ENCODE measurements at places on chromosomes 12 and 14.

DNA sequence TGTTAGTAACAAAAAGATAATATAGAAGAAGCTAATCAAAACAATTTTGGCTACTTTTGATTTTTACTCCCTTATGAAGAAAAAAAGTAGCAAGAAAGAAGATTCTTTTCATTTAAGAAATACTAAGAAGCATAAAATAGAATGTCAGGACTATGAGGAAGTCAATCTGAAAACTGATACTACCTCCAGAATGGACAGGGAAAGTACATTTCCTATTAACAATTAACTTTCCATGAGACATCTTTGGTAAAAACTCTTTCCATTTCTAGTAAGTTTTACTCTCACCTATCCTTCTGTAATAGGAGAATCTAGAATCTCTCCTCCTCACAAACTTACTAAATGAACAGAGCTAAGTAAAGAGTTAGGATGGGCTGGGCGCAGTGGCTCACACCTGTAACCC lies 51.3 kb upstream of the NPFF start:
- DNase-seq = no peak

DNA sequence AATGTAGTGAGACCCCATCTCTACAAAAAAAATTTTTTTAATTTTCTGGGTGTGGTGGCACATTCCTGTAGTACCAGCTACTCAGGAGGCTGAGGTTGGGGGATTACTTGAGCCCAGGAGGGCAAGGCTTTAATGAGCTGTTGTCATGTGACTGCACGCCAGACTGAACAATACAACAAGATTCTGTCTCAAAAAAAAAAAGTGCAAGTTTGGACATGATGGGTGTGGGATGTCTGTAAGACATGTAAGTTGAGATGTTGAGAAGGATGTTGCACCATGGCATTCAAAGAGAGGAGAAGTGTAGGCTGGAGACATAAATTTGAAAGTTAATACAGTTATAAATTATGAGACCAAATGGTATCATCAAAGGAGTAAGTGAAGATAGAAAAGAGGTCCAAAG lies 23.5 kb downstream of the YEATS4 start:
- DNase-seq = no peak

GRCh38 chr12:109544955-109545531 lies 28.3 kb downstream of the MMAB start:
- no peak for DNase-seq

- no peak for DNase-seq
Measured at GRCh38 chr14:100664231-100664630, 62.5 kb upstream of the DLK1 start.

DNA sequence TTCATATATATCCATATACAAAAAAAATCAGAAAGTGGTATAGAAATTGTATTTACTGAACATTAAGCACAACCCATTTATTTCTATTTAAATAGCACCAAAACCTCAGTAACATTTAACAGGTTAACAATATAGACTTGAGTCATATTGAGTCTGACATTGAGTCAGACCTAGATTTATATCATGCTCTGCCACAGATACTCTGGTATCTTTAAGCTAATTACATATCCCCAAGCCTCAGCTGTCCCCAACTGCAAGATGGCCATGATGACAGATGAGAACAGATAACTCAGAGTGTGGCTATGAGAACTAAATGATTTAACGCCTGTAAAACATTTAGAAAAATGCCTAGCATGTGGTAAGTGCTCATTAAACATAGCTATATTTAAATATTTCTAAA lies 40.3 kb downstream of the IFNG start:
- DNase-seq = no peak

GRCh38 chr14:92906823-92907222 lies 16.1 kb upstream of the CHGA start:
- DNase-seq = no peak

DNA sequence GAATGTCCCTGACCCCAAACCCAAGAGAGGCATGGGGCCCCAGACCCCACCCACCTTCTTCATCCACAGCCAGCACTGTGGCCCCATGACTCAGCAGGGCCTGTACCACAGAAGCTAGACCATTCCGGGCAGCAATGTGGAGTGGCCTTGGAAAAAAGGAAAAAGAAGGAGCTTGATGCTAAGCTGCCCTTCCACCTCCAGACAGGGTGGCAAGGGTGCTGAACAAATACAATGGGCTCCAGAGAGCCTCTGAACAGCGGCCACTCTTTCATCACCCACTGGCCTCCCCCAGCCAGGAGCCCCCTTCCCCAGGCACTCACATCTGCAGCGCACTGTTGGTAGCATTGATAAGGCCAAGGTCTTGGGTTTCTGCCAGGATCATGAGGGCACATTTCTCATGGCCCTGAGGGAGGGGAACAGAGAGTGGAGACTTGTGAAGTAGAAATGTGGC lies 13.9 kb downstream of the SLC39A5 start:
- DNase-seq = no peak

DNA sequence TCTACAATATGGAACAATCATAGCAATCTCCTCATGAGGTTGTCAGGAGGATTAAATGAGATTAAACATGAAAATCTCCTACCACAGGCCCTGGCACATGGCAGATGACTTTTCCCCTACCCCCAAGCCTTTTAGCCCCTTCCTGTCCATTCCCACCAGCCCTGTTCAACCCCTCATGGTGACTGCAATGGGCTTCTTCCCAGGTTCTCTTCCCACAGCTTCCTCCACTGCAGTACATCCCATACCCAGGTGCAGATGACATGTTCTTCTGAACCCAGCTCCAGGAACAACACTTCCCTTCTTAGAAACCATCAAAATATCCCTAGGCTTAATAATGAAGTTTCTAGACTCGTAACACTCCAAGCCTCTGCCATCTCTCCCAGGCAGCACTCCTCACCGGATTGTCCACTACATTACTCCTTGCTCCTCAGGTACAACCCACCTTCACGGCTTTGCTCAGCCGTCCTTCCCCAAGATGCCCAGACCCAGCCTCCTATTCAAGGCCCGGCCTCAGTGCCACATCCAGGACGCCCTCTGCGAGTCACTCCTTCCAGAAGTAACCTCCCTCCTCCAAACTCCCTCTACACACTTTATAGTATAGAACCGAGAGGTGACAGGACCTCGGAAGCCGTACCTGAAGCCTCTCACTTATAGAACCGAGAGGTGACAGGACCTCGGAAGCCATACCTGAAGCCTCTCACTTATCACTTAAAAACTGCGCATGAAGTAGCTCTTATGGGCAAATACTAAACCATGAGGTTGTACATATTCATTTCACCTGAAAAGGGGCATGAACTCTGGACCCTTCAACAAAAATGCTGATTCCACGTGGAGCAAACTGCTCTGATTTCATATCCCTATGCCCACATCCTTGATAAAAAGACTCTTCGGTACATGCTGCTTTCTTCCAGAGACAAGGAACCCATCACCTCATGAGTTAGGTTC lies 1.5 kb downstream of the CRACR2A start:
- no peak for DNase-seq

DNA sequence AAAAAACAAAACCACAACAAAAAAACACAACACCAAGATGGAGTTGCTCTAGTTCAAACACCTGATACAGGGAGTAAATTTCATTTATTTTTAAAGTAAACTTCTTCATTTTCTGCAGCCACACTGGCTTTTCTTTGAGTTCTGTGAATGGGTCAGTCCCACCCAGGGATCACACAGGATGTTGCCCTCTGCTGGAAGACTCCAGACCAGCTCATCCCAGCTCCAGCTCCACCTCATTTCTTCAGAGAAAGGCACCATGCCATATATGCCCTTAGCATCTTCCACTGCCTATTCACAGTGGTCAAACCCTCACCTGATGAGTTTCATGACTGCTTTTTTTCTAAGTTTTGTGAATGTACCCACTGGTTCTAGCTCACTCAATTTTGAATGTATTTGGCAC lies 8.0 kb downstream of the GLIPR1 start:
- no peak for DNase-seq

- no peak for DNase-seq
Measured at GRCh38 chr12:8038659-8039114, 6.2 kb downstream of the FOXJ2 start.

DNA sequence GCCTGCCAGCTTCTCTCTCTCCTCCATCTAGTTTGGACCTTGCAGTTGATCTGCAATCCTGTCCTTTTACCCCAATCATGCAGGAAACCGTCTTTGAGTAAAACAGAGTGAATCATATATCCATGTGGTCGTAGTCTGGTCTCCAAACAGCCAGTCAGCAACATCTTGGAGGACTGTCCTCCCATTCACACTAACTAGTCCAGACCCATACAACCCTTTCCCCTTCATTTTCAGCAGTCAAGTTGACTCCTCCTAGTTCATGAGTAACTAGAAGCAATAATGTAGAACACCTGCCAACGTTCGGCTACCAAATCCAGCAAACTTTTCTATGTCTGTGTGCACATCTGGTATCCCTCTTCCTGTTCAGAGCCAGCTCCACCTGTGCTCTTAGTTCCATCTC lies 10.8 kb upstream of the BIN2 start:
- DNase-seq = no peak

- DNase-seq = no peak
Measured at GRCh38 chr12:62328296-62328921, 68.2 kb downstream of the USP15 start.

DNA sequence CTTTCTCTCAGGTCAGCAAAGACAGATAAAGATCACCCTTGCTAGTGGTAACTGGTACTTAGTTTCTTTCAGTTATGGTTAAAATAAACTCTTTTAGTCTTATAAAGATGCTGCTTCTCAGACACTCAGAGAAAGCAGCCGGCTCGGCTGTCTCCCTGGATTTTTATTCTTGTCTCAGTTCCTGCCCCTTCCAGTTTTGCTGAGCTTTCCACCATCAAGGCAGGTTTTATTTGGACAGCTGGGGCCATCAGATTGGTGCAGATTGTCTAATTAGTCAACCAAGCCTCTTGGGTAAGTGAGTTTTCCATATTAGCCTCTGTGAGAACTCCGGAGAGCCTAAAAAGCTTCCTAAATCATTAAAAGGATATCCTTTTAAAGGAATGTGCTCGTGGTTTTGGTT lies 130.8 kb upstream of the BMP4 start:
- no peak for DNase-seq

GRCh38 chr12:4862809-4863208 lies 46.9 kb upstream of the KCNA1 start:
- DNase-seq = no peak

DNA sequence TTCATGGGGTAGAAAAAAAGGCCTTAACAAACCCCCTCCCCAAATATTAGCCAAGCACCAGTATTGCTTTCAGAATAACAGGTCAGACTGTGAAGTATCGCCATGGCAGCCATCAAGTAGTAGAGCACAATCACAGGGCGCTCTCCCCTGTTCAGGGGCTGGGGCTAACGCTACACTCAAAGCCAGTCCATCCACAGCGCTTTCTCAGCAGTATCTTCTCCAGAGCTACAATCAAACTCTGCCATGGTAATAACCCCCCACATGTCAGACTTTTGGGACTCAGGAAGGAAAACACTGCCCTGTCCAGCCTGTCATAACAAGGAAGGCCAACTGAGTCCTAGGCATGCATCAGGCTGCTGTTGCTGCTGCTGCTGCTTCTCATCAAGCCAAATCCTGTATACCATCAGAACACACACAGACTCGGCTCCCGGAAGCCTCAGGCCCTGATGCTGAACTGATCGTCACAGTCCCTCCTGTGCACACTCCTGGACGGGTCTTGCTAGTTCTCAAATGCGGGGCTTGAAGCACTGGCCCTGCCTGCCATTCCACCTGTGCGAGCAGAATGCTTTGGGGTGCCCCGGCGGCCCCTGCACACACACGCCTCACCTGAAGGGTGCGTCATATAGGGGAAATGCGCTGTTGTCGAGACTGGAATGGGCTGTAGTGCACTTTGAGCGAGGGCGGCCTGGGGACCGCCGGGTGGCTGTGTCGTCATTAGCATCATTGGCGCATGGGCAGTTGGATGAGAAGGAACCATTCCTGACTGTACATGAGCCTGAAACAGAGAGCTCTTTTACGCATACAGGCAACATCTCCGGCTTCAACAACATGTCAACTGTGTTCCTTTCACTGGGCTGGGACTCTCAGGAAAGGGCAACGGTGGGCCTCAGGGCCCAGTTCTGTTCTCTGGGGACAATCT lies 47.6 kb downstream of the SH2B3 start:
- no peak for DNase-seq

DNA sequence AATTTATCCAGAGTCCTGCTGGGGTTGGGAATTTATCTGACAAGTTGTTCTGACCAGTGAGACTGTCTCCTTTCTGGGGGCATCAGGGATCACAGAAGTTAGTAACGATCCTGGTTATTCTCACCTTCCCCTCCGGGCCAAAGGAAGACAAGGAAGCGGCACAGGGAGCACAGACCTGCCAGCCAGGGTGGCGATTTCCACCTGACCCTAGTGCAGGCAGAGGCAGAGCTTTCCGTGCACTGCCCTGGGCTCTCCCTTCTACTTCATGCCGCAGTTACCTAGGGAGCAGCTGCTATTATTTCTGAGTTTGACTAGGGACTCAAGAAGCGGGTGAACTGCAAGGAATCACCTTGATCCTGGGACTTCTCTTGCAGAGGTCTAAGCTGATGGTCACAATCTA lies 7.4 kb downstream of the TMEM106C start:
- no peak for DNase-seq

DNA sequence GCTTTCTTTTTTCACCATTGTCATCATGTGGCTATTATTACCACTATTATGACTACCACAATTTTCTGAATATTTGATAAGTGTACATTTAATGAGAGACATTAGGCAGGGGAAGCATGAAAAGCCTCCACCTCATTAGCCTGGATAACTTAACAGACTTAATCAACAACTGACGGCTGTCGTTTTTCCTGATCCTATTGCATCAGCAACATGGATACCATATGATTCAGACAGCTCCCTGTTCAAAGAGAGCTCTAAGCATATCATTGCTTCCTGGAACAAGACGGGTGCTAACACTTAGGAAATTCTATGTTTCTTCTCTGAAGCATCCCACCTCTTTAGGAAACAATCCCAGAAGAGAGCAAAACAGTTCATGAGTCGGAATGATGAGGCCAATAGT lies 765.2 kb downstream of the NOVA1 start:
- DNase-seq = no peak

- DNase-seq = no peak
Measured at GRCh38 chr12:133135747-133136146, 5.3 kb downstream of the ZNF10 start.

DNA sequence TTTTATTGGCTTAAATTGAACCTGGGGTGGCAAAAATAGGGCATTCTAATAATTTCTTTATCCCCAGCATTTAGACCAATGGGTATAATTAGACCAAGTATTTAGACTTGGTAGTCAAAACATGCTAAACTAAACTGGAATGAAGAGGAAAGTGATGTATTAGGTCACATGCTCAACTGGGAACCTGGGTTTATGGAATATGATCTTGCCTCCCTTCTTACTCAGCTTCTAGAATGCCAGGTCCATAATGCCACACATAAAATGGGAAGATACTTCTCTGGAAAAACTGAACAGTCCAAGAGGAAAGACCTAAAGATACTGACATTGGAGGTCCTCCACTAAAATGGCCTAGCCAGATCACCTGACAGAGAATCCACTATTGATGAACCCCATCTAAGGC lies 6.2 kb upstream of the BIN2 start:
- no peak for DNase-seq

GRCh38 chr12:81229759-81230158 lies 151.9 kb downstream of the ACSS3 start:
- no peak for DNase-seq

DNA sequence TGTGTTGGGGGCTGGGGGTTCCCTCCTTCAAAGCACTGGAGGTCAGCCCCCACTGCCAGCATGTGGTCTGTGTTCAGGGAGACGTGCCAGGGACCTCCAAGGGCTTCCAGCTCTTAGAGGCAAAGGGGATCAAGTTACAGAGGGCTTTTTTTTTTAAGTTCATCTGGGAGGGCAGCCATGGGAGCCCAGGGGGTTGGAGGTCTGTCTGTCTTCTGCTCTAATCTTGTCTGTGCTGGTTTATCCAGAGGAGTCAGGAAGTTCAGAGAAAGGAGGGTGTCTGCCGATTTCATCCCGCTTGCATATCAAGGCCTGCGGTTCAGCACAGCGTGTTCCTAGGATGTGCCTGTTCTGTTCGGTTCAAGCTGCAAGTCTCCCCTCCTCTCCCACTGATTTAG lies 72.2 kb downstream of the TMEM132C start:
- DNase-seq = no peak

Measured in naive thymus-derived CD8-positive, alpha-beta T cell (primary cell).